Smooth muscle cell of bladder (primary cell): ENCODE measurements at places on chromosomes 13 and 19. TPM values are rescaled to one million over a fixed set of nuclear protein-coding genes. Genes with fewer than 3 reads are reported as not detected.

The KLK8 gene
- not detected in 2 replicates for total RNA-seq

The FXYD5 gene
- 24.1 and 24.6 TPM in 2 replicates for total RNA-seq

The MIA gene
- total RNA-seq, result 0.18 TPM in 1 of 2 replicates, not detected in the other

The TYROBP gene
- total RNA-seq, result not detected in 2 replicates

The TSHZ3 gene
- 8.8 and 11.7 TPM in 2 replicates for total RNA-seq

The REEP6 gene
- 1.1 and 2.0 TPM in 2 replicates for total RNA-seq

The KISS1R gene
- total RNA-seq, result under 0.01 TPM in 1 of 2 replicates, not detected in the other

The AMH gene
- 0.28 and 0.46 TPM in 2 replicates for total RNA-seq
